ENCODE measurements at places on chromosomes 13 and 19.

- DNase-seq = no peak
Observed at GRCh38 chr19:24052811-24053210, 34.2 kb upstream of the ZNF254 start.

DNA sequence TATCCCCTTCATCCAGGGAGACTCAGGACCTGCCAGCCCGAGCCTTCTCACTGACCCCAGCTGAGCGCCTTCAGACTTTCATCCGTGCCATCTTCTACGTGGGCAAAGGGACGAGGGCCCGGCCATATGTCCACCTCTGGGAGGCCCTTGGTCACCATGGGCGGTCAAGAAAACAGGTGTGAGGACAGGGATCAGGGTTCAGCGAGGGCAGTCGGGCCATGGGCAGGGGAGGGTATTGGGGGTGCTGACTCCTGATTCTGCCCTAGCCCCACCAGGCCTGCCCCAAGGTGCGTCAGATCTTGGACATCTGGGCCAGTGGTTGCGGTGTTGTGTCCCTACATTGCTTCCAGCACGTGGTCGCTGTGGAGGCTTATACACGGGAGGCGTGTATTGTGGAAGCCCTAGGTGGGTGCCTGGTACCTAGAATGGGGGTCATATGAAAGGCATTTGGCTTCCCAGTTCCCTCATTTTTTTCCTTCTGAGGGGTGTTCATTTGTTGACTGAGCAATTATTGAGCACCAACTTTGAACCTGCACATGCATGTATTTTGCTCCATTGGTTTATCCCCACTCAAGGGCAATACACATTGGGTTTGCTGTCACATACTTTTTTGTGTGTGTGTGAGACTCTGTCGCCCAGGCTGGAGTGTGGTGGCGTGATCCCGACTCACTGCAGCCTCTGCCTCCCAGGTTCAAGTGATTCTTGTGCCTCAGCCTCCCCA, 3.9 kb downstream of the ANKLE1 start:
- DNase-seq = no peak

DNA sequence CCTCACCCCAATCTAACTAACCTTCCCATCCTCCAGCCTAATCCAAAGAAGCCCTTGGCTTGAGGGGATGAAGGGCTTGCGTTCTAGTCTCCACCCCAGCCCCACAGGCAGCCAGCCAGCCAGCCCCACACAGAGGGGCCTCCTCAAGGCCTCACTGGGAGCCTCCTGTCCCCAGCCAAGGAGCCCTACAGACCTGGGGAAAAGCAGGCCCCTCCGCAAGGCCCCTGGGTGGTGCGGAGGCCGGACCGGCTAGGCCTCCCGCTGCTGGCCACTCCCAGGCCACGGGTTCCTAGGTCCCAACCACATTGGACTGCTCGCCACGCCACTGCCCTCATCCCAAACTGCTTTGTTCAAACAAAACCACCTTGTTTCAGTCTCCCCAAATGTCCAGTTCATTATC, 78.0 kb downstream of the ZIC5 start:
- no peak for DNase-seq

DNA sequence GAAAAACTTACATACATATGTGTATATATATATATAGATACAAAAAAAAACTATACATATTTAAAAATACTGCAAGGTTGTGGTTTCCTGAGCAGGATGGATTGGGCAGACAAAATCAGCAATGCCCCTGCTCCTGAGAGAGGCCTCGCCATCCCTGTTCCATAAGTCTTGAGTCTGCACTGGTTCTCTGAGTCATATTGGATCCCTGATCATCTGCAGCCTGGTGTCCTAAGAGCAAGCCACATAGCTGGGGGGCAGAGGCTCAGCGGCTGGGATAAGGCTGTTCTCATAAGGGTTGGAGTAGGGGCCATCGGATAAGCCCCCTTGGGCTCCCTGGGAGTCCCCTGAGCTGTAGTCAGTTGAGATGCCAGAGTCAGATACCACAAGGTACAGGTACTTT, 3.3 kb downstream of the SWSAP1 start:
- no peak for DNase-seq

DNA sequence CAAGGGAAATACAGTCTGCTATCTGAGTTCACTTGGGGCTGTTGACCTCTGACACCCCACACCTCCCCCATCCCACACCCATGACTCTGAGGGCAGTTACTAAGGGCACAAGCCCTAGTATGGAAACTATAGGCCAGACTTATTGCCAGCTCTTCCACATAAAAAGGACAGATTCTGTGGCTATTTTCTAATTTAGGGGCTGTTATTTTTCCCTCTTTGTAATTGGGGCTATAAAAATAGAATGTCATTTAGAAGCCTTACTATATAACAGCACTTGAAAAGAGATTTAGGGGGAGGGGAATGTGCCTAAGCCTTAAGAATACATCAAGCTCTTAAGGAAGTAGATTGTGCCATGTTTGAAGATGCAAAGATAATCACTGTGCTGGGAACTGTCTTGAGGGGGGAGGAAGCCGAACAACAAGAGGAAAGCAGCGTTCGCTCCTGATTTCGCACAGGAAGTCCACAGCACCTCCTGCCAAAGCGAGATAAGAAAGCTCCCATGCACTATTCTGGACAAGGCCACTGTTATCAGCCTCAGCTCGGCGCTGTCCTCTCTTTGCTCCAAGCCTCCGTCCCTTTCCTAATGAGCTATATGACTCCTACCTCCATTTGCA, 86.6 kb downstream of the FLT1 start:
- no peak for DNase-seq

DNA sequence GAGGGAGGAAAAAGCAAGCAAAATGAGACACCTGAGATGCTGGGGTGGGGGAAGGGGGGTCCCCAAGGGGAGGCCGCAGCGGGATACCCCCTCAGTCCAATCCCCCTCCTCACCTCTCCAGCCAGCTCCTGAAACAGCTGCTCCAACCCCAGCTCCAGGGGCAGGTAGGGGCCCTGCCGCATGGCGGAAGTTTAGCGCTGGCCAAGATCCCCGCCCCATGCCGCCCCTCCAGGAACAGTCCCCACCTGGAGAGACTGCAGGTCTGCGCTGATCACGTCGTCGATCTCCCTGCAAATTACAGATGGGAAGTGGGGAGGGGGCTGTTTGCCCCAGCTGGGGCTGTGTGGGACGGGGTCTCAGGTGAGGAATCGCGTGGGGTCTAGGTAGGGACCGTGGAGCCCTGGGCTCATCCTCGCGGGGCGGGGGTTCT, 9.0 kb downstream of the CAPN12 start:
- no peak for DNase-seq

DNA sequence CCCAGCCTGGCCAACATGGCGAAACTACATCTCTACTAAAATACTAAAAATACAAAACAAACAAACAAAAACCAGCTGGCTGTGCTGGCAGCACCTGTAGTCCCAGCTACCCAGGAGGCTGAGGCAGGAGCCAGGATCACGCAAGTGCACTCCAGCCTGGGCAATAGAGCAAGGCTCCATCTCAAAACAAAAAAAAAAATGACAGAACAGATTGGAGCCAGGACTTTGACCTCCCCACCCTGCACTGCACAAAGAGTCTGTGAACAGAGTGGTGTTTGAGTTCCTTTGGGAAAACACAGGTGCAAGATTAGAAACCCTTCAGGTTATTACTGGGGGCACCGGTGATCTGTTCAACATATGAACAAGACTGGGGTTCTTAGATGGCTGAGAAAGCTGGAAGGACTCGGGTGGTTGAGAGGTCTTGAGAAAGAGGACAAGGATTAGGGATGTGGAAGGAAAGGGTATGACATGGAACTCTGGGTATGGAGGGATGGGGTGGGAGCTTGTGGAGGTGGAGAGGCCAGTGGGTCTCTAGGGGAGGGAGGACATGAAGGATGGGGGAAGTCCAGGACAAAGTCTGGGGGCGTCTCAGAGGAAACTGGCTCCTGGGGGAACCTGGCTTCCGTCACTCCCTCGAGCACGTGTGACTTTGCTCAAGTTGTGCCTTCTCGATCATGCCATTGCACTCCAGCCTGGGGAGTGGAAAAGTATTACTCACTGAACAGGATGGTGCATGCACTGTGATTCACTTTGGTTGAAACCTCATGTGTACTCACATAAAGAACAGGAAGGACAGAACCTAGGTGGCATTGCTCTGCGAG, 25.9 kb downstream of the RCN3 start:
- DNase-seq = no peak

DNA sequence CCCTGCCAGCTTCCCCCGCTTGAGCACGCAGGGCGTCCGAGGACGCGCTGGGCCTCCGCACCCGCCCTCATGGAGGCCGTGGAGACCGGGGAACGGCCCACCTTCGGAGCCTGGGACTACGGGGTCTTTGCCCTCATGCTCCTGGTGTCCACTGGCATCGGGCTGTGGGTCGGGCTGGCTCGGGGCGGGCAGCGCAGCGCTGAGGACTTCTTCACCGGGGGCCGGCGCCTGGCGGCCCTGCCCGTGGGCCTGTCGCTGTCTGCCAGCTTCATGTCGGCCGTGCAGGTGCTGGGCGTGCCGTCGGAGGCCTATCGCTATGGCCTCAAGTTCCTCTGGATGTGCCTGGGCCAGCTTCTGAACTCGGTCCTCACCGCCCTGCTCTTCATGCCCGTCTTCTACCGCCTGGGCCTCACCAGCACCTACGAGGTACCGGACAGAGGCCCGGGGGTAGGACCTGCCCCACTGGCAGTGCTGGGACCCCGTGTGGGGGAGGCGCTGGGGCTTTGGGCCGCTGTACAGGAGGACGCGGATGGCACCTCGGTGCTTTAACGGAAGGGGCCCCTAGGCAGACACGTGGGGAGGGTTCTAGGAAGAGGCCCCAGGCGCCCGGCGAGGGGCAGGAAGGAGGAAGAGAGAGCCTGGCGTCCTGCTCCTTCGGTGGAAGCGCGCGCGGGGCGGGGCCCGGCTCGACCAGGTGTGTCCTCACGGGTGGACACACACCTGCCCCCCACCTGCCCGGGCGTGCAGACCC, 681 bp downstream of the SLC5A5 start:
- DNase-seq = no peak

GRCh38 chr19:4567584-4568071, 8.1 kb upstream of the SEMA6B start:
- DNase-seq = no peak

GRCh38 chr19:4455719-4456475, 1.7 kb downstream of the UBXN6 start:
- peak; percentile 62 for DNase-seq

DNA sequence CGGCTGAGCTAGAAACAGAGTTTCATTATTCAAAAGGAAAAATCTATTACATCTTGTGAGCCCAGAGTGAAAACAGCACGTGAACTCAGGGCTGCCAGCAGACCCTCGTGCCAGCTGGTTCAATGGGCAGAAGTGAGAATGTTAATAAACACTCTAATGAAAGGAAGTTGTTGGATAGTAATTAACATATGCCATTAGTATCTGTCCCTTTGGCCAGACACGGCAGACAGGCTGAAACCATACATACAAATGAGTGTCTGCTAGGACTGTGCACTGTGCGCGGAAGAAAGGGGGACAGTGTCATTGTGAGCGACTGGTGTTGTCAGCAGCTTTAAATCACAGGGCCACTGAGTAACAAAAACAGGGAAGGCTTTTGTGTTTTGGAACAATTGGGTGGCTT, 121.9 kb upstream of the TSC22D1 start:
- no peak for DNase-seq

- no peak for DNase-seq
Observed at GRCh38 chr13:28474491-28475134, 20.3 kb downstream of the FLT1 start.

DNA sequence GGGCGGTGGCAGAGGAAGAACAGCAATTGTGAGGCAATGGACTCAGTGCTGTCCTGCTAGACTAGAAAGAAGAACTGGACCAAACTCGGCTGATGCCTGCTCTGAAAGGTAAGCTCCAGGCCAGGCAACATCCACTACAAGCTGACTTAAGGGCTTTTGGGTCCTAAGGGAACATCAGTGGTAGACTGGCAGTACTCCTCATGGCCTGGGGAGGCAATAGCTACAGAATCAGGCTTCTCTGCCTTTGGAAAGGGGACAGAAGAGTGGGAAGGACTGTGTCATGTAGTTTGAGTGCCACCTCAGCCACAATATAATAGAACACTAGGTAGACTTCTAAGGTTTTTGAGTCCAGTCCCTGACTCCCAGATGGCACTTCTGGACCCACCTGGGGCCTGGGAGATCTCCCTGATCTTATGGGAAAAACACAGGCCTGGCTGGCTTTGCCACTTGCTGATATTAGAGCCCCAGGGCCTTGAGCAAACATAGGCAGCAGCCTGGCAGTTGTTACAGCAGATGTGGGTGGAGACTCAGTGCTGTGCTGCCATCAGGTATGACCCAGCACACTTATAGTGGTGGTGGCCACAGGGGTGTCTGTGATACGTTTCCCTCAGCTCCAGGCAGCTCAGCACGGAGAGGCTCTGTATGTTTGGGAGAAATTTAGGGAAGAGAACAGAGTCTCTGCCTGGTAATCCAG, 9.2 kb upstream of the CLC start:
- DNase-seq = no peak

GRCh38 chr13:81089371-81090157, 748.6 kb upstream of the SPRY2 start:
- DNase-seq = no peak

GRCh38 chr13:53778937-53779336, 750.3 kb downstream of the OLFM4 start:
- DNase-seq = no peak

DNA sequence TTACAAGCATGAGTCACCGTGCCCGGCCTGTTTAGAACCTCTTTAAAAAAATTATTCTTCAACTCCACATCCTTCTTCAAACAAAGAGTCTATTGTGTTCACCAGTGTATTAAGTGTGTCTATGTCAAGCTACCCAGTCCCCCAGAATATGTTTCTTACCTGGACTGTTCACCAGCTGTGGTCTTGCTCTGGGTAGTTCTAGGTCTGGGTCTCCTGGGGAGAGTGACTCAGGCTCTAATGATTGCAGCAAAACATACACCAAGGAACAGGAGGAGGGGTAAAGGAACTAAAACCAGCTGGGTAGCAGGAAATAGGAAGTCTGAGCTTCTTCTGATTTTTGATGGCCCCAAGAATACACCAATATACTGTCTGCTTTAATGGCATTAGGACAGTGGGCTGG, at the start of gene FPR1:
Gene FPR1 (minus strand): TSS at position 224 of the 400 bp plus-strand sequence. CDS start 4,884 bp downstream, outside the sequence.
- no peak for DNase-seq

DNA sequence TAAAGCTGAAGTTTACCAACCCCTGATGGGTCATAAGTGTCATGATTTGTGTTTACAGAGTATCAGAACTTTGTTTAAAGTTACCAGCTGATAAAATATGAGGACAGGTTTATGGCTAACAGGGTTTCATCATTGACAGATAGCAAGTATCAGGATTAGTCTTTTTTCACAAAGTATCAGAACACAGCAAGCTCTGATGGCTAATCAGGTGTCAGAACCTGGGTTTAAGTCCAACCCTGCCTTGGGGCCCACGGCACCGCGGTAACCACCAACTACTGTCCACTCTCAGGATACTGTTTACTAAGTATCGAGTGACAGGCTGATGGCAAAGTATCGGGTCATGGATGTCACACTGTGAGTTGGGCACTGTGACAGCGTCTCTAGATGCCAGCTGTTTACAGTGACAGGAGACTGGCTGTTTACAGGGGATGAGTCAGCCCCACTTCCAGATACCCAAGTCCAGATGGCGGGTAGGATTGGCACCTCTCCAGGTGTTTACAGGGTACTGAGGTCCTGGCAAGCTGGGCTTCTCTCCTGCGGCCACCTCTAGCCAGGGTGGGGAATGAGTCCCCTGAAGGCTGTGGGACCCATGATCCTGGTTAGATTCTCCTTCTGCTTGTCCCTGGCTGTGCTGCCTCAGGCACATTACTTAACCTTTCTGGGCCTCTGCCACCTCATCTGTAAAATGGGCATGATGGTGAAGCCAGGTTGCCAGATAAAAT, 21.8 kb downstream of the ARRDC2 start:
- no peak for DNase-seq

- no peak for DNase-seq
Observed at GRCh38 chr13:41312176-41312500, 1.1 kb downstream of the NAA16 start.

Measured in GM04504 (cell line).